Fibroblast of villous mesenchyme (primary cell): ENCODE measurements at places on chromosomes 5 and 9.

- DNase-seq, result peak; percentile 60
Measured at GRCh38 chr9:91100878-91101450, 260.8 kb downstream of the AUH start.

- no peak for DNase-seq
Measured at GRCh38 chr9:98839724-98840123, 32.3 kb downstream of the GALNT12 start.

DNA sequence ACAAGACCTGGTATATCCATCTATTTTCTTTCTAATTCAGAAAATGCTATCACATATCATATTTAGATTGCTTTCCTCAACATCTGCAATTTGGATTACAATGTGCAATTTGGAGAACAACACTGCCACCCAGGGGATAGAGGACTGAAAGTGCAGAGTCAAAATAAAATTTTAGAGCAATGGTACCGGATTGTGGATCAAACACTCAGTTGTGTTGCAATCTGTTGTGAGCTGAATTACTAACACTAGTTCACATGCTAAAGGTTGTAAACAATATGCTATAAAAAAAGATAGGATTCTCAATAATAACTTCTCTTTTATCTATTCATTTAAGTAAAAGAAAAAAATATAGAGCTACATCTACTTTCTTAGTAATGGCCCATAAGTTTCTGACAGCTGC, 11.9 kb upstream of the SRFBP1 start:
- DNase-seq, result peak; percentile 66

DNA sequence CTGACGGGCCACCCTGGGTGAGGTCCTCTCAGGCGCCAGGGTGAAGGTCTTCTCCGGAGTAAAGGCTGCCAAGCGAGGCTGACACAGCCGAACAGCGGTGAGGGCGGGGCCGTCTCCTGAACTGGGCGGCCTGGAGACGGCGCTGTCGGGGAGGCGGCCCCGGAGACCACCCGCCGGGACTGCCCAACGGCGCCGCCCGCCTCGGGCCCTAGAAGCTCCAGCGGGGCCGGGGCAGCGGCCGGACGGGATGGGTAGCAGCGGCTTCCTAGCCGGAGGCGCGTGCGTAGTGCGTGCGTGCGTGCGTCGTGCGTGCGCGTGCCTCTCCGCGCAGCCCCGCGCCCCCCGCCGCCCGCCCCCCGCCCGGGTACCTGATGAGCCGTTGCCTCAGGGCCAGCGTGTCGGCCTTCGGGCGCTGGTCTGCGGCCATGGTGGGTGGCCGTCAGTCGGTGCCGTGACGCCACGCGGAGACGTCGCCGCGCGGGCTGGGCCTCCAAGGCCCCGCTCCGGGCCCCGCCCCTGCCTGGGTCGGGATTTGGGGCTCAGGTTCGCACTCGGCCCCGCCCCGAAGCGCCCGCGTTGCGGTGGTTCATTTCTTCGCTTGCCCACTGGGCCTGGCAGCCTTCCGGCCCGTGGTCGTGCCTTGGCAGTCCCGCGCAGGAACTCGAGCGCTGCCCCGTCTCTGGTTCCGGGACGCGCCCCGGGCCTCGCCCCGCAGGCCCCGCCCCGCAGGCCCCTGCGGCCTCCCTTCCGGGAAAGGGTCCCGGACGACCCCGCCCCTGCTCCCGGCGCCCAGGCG, at the start of gene PHYKPL:
Gene PHYKPL (minus strand): TSS at position 679 of the 796 bp plus-strand sequence. CDS start 252 bp downstream, at position 427.
- peak; percentile 67 for DNase-seq

GRCh38 chr5:103259705-103260355, 1.3 kb downstream of the MACIR start:
- peak; percentile 27 for DNase-seq

DNA sequence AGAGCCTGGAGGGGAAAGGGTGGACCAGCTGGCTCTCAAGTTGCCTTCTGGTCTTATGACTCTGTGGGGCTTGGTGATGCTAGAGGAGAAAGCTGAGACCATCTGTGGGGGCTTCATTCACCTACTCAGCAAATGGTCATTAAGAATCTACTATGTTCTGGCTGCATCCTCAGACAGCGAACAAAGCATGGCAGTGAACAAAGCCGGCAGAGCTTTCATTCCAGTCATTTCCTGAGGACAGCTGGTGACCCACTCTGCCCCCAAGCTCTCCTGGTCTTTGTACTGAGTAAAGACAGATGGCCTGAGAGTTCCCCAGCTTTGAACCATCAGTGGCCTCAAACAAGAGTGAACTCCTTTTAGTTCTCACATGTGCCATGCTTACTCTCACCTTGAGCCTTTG, 48.0 kb downstream of the FGF1 start:
- DNase-seq, result no peak

DNA sequence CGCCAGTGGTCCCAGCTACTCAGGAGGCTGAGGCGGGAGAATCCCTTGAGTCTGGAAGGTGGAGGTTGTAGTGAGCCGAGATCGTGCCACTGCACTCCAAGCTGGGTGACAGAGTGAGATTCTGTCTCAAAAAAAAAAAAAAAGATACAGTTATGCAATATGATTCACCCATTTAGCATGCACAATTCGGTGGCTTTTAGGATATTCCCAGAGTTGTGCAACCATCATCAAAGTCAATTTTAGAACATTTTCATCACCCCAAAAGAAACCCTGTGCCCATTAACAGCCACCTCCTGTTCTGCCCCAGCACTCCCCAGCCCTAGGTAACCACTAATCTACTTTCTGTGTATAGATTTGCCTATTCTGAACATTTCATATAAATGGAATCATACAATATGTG, 4.3 kb upstream of the DHFR start:
- DNase-seq, result peak; percentile 55
